ENCODE measurements at places on chromosomes 2 and 18.

GRCh38 chr2:126644630-126645191 lies 11.2 kb upstream of the GYPC start:
- no peak for DNase-seq

DNA sequence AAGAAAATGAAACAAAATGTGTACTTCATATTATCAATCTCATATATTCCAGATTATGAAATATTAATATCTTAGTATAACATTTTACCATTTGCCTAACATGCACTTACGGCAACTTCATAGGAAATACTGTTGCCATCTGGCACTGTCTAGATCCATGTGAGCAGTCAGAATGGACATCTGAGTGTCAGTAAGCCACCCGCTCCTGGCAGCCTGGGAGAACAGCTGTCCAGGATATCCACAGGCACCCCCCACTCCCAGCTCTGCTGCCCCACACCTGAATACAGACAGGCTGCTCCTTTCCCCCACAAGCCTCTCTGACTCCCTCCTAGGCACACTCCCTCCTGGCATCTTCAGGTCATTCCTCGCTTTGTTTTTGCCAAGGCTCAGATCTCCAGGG lies 127.0 kb downstream of the GAREM1 start:
- DNase-seq = no peak

DNA sequence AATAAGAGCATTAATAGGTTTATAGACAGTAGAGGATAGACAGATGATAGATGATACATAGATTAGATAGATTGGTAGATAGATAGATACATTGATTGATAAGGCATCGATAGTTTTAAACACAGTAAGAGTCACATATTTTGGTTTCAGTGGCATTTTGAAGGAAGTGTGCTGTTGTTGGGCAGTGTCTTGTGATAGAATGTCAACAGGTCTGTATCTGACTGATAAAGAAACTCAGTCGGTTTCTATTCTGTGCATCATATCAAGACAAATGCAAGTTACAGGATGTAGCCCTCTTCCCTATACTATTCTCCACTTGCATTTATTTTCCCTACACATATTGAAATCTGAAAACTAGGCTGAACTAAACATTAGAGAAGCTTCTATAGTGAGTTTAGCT lies 1229.0 kb upstream of the ZEB2 start:
- DNase-seq = no peak

DNA sequence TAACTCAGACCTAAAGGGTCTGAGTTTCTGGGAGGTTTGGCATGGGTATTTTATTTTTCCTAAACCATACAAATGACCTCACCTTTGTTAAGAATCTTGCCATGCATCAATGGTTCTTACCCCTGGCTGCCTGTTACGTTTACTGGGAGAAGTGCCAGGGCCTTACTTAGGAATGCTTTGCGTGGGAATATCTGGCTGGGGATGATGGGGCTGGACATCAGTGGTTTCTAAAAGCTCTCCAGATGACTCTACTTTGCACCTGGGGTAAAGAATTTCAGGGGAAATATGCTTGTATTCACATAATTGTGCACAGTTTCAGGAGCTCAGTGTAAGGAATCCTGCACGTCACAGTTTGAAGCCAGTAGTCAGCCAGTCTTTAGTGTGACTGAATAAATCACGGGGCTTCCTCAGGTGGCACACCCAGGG lies 18.2 kb upstream of the DAW1 start:
- no peak for DNase-seq

GRCh38 chr2:2464094-2464493 lies 133.0 kb upstream of the MYT1L start:
- no peak for DNase-seq

DNA sequence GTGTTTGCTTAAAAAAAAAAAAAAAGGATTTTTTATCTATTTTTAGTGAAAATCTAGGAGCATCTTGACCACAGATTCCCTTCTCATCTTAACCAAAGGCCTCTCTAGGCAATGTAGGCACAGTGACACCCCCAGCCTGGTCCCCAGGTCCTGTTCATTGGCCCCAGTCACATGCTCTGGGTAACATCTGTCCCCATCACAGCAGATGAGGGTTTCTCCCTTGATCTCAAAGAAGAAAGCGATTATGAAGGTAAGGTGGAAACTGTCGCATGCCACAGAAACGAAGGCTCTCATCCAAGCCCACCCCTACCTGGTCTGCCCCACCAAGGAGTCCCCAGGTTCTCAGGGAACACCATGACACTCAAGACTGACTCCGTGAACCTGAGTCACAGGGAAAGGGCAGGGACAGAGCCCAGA lies 4.7 kb downstream of the HS6ST1 start:
- DNase-seq = no peak

DNA sequence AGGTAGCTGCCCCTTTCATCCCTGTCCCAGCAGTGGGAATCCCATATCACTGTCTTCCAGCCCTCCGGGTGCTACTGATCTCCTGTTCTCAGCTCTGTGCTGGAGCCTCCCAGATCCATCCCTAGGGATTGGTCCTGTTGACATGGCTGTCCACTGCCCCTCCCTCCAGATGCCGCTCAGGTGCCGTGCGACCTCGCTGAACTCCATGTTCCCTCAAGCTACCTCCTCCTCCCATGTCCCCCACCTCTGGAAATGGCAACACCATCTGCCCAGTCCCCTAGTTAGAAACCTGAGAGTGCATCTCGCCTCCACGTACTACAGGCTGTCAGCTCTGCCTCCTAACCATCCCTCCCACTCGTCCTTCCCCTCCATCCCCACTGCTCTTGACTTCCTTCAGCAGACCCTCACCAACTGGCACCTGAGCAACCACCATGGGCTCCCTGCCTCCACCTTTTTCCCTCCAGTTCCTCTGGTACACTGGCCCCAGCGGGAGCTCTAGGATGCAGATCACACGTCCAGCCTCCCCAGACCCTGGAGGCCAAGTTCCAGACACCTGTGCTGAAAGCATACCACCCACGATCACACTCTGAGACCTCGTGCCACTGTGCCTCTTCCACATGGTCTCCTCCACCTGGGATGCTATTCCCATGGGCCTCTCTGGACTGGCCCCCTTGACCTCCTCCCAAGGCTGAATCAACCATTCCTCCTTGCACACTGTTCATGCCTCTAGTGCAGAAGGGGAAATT lies 106.8 kb downstream of the KLHL29 start:
- no peak for DNase-seq

DNA sequence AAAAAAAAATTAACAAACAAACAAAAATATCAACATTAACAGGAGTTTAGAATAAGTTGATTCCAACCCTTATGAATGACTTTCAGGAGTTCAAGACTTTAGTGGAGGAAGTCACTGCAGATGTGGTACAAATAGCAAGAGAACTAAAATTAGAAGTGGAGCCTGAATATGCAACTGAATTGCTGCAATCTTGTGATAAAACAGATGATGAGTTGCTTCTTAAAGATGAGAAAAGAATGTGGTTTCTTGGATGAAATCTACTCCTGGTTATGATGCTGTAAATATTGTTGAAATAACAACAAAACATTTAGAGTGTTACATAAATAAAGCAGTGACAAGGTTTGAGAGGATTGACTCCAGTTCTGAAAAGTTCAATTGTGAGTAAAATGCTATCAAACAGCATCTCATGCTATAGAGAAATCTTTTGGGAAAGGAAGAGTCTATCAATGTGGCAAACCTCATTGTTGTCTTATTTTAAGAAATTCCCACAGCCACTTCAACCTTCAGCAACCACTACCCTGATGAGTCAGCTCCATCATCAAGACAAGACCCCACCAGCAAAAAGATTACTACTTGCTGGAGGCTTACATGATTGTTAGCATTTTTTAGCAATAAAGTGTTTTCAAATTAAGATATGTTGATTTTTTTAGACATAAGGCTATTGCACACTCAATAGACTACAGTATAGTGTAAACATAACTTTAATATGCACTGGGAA lies 42.7 kb upstream of the TAF4B start:
- DNase-seq = no peak

GRCh38 chr2:32355976-32356680 lies 695 bp upstream of the BIRC6 start:
- DNase-seq = no peak

DNA sequence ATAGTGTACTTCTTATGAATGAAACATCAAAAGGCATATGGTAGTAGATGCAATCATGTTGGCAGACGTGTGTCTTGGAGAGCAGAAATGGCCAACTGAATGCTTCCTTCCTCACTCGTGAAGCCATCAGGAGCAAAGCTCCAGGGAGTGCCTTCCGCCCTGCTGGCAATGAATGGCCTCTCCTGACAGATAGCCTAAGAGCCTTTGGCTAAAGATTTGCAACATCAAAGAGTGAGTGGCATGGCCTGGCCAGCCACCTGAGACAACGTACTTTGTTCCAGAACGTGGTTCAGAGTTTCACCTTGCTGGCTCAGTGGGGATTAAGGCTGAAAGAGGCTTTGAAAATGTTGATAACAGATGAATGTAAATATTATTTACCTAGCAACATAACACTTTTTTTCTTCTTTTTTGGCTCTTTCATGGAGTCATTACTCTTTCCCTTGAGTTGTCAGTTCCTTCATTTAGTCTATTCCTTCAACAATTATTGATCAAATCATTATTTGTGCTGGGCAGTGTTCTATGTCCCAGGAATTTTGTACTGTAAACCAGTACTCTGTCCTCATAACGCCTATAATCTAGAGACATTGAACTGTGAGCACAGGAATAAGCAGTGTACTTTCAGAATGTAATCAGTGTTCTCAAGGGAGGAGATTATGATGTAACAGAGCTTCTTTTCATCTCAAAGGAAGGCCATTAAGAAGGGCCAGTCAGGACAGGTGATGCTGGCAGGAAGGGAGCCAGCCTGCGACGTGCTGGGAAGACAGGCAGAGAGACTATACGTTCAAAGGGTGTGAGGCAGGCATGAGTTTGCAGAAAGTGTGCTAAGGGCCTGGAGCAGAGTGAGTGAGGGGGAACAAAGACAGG lies 59.4 kb upstream of the SH3RF3 start:
- DNase-seq = no peak

DNA sequence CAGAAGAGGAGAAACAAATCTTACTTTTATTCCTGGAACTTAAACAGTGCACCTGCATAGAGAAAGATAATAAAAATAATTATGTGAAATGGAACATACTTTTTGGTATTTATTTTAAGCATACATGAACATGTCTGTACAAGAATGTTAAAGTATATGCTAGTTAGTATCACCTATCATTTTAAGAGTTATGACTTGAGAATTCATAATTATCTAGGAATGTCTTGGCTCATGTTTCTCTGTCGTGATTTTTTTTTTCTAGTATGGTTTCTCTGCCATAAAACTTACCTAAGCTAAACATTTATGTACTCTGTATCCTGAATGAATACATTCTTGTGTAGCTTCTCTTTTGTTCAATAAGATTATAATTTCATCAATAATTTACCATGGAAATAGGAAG lies 4.2 kb downstream of the SERPINB7 start:
- DNase-seq = no peak

GRCh38 chr2:136024616-136025015 lies 39.2 kb upstream of the DARS1 start:
- DNase-seq = no peak

- DNase-seq = no peak
Observed at GRCh38 chr18:80191907-80192652, 55.2 kb downstream of the PARD6G start.

DNA sequence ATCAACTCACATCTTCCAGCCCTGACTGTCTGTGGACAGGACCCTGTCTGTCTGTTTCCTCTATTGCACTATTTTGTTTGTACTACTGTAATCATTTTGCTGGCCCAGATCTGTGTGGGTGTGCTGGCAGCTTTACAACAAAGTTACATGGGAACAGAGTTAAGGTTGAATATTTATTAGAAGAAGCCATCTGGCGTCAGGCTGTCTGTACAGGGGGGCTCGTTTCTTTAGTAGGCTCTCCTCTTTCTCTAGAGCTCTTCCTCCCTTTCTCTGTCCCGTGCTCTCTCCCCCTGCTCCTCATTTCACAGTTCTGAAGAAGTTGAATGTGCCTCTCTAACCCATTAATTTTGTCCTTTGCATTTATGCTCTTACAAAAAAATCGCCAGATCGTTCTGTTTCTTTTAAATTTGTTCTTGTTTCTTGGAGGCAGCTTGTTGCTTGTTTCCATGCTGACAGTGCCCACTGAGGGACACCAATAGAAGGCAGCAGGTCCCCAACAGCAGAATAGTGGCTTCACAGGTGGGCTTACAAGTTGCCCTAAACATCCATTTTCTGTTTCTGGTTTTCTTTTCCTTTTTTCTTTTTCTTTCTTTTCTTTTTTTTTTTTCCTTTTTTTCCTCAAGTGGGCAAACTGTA lies 315.2 kb upstream of the ZEB2 start:
- DNase-seq = no peak

DNA sequence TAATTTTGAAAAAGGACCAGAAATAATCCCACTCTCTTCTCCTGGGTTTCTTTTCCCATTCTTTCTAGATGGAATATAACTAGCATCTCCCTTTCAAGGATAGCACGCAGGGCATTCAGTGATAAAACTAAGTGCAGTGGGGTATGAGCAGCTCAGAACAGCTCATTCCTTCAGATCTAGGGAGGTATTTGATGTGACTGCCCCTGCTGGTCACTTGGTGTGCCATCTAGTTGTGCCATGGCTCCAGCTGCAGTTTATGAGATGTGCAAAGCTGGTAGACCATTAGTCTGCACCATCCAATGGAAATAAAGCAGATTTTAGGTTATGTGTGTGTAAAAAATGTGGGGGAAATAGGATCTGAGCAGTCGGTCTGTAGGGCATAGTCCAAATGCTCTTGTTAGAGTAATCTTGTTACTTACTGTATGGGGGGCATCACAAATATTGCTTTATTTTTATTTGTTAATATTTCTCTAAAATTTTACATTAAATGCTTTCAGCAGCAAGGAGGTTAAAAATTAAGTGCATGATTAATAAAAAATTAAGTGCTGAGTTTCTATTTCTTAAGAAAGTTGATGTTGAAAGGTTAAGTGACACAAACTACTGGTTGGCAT lies 38.9 kb downstream of the CTAGE1 start:
- no peak for DNase-seq

- peak; percentile 38 for DNase-seq
Observed at GRCh38 chr2:46179037-46179621, 118.1 kb upstream of the EPAS1 start.

- DNase-seq = no peak
Observed at GRCh38 chr2:233705911-233706506, 6.7 kb upstream of the UGT1A5 start.

- peak; percentile 7 for DNase-seq
Observed at GRCh38 chr2:168192839-168193616, 54.4 kb downstream of the STK39 start.

DNA sequence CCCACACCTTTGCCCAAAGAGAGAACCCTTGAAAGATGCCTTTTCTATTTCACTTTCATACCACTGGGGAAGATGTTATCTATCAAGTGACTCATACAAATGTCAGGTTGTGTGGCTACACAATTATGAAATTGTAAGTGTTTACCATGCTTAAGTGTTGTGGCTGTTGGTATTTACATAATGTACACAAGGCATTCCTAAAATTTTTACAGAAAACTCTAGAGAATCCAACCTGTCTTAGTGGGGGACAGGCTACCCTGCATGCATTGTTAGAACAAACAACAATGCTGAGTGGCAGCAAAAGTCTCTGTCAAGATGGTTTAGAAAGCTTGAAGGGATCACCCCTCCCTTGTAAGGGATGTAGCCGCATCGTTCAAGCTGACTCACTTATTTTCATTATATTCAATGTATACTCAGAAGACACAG lies 5.5 kb upstream of the MGAT4A start:
- no peak for DNase-seq

GRCh38 chr2:228282376-228282775 lies 100.9 kb upstream of the SPHKAP start:
- no peak for DNase-seq

GRCh38 chr18:31244771-31245394 lies 73.1 kb upstream of the DSG1 start:
- no peak for DNase-seq
